Aorta (tissue), 5 donors: ENCODE measurements at places on chromosomes 6 and 20. TPM values are rescaled to one million over a fixed set of nuclear protein-coding genes. Genes with fewer than 3 reads are reported as not detected.

Gene EMILIN3
- total RNA-seq: 0.39 TPM

Gene GRM1
- total RNA-seq: 0.13 TPM

Gene CYP39A1
- total RNA-seq: 2.0 TPM

Gene CALHM4
- total RNA-seq: not detected

GRCh38 chr6:38400764-38401163 lies 239.0 kb downstream of the BTBD9 start:
- DNase-seq: no peak
- no peaks in the 10 kb centered on the region for H3K27me3 ChIP-seq
- no peaks in the 10 kb centered on the region for H3K4me1 ChIP-seq
- no peak overlapping the region for H3K4me3 ChIP-seq
- no peak overlapping the region for H3K27ac ChIP-seq
- H3K36me3 ChIP-seq: no peaks in the 10 kb centered on the region

DNA sequence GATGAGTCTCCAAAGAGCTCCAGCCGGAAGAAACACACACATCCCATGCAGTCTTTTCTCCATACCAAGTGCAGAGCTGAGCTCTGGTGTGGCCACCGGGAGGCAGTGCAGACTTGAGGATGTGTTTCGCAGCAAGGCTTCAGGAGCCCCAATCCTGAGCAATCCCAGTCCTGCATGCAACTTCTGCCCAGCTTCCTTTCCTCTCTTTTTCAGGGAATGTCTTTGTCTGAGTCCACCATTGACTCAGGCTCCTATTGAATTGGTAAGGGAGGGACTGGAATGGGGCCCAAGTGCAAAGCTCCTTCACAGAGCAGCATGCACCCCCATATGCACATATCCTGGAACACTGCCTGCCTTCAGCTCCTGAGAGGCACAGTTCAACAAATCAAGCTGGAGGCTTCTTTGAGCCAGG lies 50.5 kb upstream of the ASIP start:
- H3K27me3 ChIP-seq: no peaks in the 10 kb centered on the region
- no peaks in the 10 kb centered on the region for H3K36me3 ChIP-seq
- DNase-seq: peak; percentile 69
- no peak overlapping the region for H3K4me3 ChIP-seq
- no peaks in the 10 kb centered on the region for H3K4me1 ChIP-seq

- H3K27ac ChIP-seq: no peak overlapping the region
- no peak overlapping the region for H3K4me3 ChIP-seq
- DNase-seq: no peak
- no peaks in the 10 kb centered on the region for H3K4me1 ChIP-seq
- H3K36me3 ChIP-seq: no peaks in the 10 kb centered on the region
- no peaks in the 10 kb centered on the region for H3K27me3 ChIP-seq
Observed at GRCh38 chr6:135397172-135397952, 100.2 kb downstream of the AHI1 start.

- no peaks in the 10 kb centered on the region for H3K36me3 ChIP-seq
- no peak overlapping the region for H3K27ac ChIP-seq
- H3K4me3 ChIP-seq: no peak overlapping the region
- no peaks in the 10 kb centered on the region for H3K4me1 ChIP-seq
- DNase-seq: no peak
- H3K27me3 ChIP-seq: no peaks in the 10 kb centered on the region
Observed at GRCh38 chr6:100614933-100615332, 150.2 kb upstream of the SIM1 start.

- DNase-seq: no peak
- H3K27me3 ChIP-seq: no peaks in the 10 kb centered on the region
- H3K4me3 ChIP-seq: no peak overlapping the region
Observed at GRCh38 chr6:133468591-133468990, 227.4 kb downstream of the EYA4 start.

DNA sequence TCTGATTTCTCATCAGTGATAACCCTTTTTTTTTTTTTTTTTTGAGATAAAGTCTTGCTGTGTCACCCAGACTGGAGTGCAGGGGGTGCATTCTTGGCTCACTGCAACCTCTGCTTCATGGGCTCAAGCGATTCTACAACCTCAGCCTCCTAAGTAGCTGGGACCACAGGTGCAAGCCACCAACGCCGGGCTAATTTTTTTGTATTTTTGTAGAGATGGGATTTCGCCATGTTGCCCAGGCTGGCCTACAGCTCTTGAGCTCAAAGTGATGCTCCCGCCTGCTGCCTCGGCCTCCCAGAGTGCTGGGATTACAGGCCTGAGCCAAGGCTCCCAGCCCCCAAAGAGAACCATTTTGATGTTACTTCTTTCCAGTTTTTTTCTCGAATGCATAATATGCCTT lies 2.2 kb downstream of the FABP7 start:
- H3K4me1 ChIP-seq: no peaks in the 10 kb centered on the region
- DNase-seq: no peak

DNA sequence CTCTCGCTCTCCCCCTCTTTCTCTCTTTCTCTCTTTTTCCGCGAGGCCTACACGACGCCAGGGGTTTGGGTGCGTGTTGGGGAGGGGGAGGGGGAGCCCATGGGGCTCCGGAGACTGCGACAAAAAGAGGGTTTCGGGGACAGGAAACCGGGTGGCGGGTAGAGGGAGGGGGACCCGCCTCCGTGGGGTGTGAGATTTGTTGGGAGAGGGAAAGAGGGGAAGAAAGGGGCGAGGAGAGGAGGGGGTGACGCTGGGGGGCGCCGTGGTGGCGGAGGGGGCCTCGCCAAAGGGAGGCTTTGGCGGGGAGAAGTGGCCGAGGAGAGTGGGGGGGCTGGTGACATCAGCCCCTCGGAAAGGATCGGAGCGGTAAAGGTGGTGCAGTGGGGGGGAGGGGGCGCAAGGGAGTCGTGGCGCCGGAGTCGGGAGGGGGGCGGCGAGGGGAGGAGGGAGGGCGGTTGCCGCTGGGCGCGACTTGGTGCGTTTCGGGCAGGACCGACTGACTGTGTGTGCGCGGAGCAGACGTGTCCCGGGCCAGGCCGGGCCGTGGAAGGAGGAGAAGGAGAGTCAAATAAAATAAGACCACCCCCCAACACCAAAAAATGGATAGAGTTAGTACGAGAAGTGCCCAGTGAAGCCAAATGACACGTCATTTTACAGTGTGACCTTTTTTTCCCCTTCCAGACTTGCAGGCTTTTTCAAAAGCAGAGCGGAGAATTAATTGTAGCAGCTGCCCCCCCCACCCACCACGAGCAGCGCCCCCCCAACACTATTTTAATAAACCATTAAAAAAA lies 39.8 kb downstream of the GNAS start:
- H3K4me3 ChIP-seq: peak overlapping the region; percentile 85
- H3K4me1 ChIP-seq: peaks cover 6% of the 10 kb centered on the region
- DNase-seq: peak; percentile 92
- peak overlapping the region; percentile 100 for H3K27ac ChIP-seq

DNA sequence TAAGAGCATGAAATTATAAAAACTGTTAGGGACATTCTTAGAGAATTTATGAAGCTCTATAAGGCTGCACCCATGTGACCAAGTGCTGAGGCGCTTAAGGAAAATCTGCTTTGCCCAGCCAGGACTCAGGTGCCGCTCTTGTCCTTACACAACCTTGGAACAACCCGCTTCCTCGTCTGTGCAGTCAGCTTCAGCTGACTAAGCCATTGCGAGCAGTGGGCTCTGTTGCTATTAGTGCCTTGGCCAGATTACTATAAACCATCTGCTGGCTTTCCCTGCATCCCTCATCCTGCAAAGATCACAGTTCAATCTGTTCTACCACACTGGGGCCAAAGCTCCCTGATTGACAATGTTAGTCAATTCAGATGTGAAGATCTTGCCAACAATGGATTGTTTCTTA lies 89.1 kb upstream of the E2F3 start:
- H3K27ac ChIP-seq: no peak overlapping the region
- H3K36me3 ChIP-seq: no peaks in the 10 kb centered on the region
- no peaks in the 10 kb centered on the region for H3K27me3 ChIP-seq
- no peaks in the 10 kb centered on the region for H3K4me1 ChIP-seq
- H3K4me3 ChIP-seq: no peak overlapping the region

DNA sequence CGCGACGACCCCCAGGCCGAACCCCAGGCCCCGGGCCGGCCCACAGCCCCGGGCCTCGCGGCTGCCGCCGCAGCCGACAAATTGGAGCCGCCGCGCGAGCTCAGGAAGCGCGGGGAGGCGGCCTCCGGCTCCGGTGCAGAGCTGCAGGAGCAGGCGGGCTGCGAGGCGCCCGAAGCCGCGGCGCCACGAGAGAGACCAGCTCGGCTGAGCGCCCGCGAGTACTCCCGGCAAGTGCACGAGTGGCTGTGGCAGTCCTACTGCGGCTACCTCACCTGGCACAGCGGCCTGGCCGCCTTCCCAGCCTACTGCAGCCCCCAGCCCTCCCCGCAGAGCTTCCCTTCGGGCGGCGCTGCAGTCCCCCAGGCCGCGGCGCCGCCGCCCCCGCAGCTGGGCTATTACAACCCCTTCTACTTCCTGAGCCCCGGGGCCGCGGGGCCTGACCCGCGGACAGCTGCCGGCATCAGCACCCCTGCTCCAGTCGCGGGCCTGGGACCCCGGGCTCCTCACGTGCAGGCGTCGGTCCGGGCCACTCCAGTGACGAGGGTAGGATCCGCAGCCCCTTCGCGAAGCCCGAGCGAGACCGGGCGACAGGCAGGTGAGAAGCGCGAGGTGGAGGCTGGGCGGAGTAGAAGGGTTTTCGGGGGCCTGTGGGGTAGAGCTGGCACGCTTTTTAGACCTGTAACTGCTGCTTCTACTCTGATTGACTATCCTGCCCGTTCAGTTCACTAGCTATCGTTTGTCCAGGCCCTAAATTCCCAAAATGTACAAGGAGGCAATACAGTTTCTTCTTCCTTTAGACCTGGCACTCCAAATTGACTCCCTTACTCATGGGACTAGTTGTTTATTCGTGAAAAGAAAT lies 654 bp downstream of the FAM8A1 start:
- H3K27me3 ChIP-seq: no peaks in the 10 kb centered on the region
- H3K27ac ChIP-seq: peak overlapping the region; percentile 52
- H3K36me3 ChIP-seq: no peaks in the 10 kb centered on the region
- DNase-seq: peak; percentile 66
- H3K4me3 ChIP-seq: peak overlapping the region; percentile 90
